ENCODE measurements at places on chromosomes 3 and 15.
A peak's percentile ranks its signal among the peaks of the same experiment; 100 is the strongest.

- DNase-seq = no peak
These were observed 117.2 kb downstream of the TBL1XR1 start for GRCh38 chr3:177080122-177080521.

DNA sequence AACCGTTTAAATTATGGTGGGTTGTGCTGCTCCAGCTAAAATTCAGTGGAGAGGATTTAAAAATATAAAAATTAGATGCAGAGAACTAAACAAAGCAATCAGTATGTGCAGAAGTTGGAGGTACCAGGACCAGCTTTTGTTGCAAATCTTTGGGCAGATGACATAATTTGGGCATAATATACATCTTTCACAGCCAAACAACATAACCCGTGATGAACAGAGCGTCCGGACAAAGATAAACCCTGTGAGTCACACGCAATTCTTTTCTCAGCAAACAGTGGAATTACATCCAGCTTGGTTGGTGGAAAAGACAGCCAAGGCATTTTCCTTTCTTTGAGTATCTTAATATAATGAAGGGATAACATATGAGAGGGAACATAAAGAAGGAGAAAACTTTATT, 419.4 kb upstream of the ADAMTS9 start:
- DNase-seq = no peak

- DNase-seq = no peak
These were observed 188.3 kb upstream of the THBS1 start for GRCh38 chr15:39392469-39393047.

DNA sequence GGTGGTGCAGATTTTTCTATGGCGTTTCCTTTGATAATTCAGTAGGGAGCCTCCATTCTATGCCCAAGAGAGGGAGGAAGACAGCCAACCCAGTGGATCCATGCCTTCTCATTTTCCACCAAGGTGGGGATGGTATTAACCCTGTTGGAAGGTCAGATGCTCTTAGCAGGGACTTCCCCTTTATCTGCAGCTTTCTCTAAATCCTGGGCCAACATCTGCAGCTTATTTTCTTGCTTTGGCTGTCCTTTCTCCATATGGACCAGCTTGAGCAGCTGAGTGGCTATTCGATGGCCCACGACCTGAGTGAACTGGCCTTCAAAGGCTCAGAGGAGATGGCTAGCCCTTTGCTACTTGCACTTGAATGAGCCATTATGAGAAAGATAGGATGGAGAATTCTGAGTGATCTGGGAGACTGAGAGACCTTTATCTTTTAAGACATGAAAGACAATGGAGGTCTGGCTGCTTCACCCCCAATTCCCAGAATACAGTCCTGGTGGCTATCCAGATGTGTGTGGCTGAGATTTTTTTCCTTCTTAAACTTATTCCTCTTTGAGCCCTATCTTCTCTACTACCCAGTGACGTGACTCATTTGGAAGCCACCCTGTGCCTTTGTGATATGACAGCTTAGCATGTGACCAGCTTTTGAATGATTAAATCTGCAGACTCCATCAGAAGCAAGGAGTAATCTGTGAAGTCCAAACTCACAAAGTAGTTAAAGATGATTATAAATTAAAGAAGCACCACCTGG, 39.6 kb upstream of the TRAK1 start:
- DNase-seq = no peak

- DNase-seq = no peak
These were observed 480 bp downstream of the CHRNA7 start for GRCh38 chr15:32030795-32031194.

- DNase-seq = peak; percentile 95
These were observed 76.0 kb upstream of the HACD2 start for GRCh38 chr3:123660900-123661299.

GRCh38 chr3:52231502-52232278, 6.2 kb upstream of the TLR9 start:
- peak; percentile 28 for DNase-seq

DNA sequence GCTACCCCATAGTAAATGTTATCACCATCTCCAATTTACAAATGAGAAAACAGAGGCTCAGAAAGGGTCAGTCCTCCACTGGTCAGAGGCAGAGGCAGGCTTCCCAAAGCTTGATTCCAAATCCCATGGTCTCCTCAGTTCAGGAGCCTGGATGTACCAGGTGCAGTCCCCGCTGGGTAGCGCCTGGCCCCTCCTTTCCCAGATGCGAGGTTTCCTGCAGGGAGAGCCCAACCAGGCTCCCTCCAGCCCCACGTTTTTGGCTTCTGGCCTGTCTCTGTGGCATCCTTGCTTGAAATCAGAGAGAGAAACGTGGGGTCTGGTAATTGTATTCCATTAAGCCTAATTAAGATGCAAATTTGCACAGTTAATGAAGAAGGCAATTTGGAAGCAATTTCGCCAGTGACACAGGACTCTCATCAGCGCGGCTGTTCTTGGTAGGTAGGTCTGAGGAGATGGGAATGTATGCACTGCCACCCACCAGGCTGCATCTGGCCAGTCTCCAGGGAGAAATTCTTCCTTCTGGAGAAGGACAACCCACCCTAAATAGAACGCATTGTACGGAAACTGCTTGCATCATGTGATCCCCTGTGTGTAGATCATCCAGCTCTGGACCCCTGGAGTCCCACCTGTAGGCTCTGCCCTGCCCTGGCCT, 50.5 kb downstream of the HRH1 start:
- DNase-seq = no peak

DNA sequence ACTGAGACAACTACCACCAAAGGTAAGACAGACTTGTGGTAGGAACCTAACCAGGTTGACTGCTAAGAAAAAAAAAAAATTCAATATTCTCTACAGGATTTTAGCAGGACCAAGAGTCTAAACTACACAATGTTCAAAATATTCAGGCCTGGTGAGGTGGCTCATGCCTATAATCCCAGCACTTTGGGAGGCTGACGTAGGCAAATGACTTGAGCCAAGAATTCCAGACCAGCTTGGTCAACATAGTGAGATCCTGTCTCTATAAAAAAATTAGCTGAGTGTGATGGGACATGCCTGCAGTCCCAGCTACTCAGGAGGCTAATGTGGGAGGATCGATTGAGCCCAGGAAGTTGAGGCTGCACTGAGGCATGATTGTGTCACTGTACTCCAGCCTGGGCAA, 341.6 kb upstream of the WNT5A start:
- DNase-seq = no peak

DNA sequence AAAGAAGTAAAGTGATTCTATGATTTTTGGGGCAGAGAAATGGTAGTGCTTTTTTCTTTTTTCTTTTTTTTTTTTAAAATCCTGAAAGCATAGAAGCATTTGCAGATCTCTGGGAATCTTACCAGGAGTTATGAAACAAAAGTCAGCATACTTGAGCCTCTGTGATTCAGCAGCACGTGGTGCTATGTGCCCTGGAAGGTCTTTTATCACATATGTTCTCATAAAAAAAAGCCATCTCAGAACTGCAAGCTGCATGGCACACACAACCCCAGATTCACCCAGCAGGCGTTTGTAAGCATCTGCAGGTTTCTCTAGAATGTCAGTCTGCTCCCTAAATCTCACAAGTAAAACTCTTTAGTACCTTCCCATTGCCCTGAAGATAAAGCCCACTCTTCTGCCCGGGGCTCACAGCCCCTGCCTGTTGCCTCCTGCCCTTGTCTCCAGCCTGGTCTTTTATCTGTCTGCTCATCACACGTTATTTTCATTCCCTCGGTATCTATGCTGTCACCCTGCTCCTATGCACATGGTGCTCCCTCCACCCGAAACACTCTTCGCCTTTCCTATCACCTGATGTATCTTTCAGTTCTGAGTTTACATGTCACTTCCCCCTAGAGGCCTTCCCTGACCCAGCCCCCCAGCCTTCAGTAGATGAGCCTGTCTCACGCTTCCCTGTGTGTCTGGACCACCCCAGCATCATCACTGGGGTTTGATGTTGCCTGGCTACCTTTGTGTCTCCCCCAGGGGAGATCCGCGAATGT, 72.4 kb downstream of the CHDH start:
- peak; percentile 88 for DNase-seq

- DNase-seq = no peak
These were observed 14.3 kb downstream of the ANP32A start for GRCh38 chr15:68806220-68807060.

GRCh38 chr3:172522871-172523818, at the start of gene TNFSF10:
TSS of gene TNFSF10 (minus strand) at chr3:172523430. CDS start at chr3:172523384, 46 bp downstream.
- DNase-seq = peak; percentile 69

DNA sequence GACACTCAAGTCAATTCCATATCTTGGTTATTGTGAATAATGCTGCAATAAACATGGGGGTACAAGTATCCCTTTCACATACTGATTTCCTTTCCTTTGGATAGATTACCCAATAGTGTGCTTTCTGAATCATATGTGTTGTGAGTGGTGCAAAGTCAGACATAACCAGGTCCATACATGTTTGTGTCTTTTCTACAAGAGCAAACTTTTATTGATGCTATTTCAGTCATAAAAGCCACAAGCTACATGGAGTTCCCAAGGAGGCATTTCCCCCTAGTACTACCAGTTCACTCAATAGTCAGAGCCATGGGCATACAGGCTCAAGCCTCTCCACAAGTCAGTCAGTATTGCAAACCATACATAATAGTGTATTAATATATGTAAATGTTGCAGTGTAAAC, 10.1 kb downstream of the CEP63 start:
- DNase-seq = no peak

GRCh38 chr3:62638316-62638715, 236.9 kb downstream of the CADPS start:
- no peak for DNase-seq

GRCh38 chr3:149816986-149817385, 4.0 kb downstream of the RNF13 start:
- peak; percentile 67 for DNase-seq

All from fibroblast of gingiva (primary cell).